ENCODE measurements at places on chromosomes 16 and 17.

DNA sequence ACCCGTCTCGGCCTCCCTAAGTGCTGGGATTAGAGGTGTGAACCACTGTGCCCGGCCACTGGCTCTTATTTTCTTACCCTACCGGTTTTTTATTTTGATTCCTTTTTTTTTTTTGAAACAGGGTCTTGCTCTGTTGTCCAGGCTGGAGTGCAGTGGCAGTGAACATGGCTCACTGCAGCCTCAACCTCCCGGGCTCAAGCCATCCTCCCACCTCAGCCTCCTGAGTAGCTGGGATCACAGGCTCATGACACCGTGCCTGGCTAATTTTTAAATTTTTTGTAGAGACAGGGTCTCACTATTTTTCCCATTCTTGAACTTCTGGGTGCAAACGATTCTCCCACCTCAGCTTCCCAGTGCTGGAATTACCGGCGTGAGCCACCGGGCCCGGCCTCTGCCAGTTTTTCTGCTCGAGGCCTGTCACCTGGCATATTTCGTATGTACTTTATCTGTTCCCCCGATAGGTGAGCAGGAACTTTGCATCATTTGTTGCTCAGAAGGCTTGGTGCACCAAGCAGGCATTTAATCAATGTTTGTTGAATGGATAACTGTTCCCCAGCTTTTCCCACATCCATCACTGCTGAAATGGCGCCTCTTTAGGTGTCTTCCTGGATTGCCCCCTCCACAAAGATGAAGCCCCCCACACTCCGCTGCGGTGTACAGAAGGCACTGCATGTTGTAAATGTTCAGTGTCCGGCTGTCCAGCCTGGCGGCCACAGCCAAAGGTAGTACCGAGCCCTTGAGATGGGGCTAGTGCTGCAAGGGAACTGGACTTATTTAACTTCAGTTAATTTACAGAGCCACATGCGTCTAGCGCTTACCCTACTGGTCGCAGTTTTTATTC lies 858 bp upstream of the TELO2 start:
- no peak for DNase-seq

GRCh38 chr16:3035972-3036725 lies 595 bp downstream of the BICDL2 start:
- no peak for DNase-seq

- DNase-seq: no peak
These were observed 9.1 kb downstream of the TNFRSF13B start for GRCh38 chr17:16962804-16963203.

DNA sequence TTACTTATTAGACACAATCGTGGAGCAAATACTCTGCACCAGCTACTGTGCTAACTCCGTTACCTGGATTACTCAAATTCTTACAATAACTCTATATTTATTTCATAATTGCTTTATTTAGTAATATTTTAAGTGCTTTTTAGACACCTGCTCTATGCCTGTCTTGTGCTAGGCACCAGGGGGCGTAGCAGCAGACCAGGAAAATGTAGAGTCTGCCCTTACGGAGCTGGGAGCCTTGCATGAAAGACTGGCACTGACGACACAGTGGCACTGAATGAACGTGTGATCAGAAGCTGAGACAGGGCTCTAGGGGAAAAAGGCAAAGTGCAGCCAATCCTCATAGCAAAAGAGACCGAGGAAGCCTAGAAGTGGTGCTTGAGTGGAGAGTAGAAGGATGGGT lies 486.5 kb downstream of the CDH13 start:
- DNase-seq: no peak

- no peak for DNase-seq
These were observed 37.3 kb upstream of the CDC42EP4 start for GRCh38 chr17:73349138-73349537.

DNA sequence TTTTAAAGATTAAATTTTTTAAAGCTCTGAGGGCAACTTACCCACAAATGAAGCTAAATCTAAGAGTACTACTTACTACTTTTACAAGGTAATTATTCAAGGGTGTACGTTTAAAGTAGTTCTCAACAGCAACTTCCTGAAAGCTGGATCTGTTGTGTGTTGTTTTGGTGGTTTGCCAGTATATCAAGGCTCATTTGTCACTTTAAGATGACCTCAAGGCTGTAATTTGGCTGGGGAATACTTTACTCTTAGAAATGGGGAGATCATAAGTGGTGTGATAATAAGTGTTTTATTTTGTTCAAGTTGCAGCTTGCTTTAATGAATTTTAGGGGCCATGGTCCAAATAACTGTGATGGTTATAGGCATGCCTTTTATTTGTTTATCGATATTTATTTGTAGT lies 30.4 kb downstream of the AP2B1 start:
- DNase-seq: no peak

DNA sequence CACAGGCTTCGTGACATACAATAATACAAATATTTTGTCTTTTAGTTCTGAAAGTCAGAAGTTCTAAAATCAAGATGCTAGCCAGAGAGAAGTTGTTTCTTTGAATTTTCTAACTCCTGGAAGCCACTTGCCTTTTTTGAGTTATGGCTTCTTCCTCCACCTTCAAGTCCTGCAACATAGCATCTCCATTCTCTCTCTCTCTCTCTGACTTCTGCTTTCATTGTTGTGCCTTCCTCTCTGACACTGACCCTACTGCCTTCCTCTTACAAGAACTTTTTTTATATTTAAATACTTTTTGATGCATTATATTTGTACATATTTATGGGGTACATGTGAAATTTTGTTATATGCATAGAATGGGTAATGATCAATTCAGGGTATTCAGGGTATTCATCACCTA lies 205.9 kb downstream of the MAP2K6 start:
- DNase-seq: no peak

GRCh38 chr17:18280249-18280648 lies 19.8 kb downstream of the MIEF2 start:
- DNase-seq: no peak

DNA sequence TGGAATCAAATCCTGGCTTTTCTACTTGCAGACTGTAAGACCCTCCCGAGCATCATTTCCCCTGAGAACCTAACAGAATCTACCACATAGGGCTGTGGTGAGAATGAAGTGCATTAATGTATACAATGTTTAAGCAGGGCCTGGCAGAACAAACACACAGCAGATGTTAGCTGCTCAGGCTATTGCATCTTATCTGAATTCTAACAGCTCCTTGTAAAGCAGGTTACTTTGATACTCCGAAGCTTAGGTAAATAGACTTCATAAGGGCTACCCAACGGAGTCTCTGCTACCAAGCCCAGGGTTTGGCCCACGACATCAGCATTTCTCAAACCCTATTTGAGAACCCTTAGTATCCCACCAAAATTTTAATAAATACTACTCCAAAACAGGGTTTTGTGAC lies 24.4 kb upstream of the NOS2 start:
- DNase-seq: no peak

DNA sequence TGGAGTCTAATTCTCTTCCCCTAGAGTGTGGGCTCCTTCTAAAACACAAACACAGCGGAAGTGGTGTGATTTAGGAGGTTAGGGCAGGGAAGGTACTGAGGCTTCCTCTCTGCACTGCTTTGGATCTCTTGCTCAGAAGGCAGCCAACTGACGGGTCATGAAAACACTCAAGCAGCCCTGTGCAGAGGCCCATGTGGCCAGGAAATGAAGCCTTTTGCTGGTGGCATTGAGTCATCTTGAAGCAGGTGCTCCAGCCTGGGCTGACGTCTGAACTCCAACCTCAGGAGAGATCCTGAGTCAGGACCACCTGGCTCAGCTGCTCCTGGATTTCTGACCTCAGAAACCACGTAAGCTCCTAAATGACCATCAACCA lies 72.9 kb downstream of the MRM1 start:
- DNase-seq: no peak

DNA sequence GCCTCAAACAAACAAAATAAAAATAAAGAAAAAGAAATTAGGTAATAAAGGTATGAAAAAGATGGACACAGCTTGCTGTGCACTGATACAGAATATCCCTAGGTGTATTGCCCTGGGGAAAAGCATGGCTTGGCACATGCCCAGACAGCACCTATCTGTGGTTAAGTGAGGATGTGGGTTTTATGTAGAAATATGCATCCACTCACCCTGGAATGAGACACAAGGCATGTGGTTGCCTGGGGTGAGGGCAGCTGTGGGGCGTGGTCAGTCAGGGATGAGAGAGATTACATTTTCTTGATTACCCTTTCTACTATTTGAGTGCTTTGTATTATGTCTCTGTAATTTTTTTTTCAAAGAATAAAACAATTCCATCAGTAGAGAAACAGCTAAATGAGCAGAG lies 6.9 kb downstream of the PLLP start:
- no peak for DNase-seq

DNA sequence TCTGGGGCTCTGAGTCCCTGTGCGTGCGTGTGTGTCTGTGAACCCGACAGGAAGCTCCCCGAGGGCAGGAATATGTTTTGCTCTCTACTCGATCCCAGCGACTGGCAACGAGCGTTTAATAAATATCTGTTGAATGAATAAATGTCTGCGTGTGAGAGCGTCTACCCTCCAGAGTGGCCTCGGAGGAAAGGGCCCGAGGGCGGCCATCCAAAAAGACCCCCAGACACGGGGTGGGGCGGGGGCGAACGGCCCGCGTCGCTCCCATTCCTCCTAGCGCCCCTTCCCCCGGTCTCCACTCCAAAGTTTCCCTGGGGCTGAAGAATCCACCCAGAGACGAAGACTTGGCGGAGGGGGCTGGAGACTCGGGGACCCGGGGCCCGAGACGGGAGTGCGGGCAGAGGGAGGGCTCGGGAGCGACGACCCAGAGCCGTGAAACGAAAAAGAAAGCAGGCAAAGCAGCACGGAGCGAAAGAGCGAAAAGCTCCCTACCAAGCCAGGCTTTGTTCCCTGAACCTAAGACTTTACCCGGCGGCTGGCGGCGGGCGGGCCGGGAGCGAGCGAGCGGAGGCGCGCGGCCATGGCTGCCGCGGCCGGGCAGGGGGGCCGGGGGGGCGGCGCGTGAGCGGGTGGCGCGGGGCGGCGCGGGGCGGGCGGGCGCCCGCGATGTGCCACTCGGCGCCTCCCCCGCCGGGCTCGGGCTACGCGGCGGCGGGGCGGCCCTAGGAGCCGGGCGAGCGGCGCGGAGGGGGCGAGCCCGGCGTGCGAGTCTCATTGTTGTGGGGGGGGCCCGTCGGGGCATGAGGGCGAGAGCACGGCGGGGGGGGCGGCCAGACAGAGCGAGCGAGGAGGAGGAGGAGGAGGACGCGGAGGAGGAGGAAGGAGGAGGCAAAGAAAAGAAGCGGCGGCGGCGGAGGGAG lies at the start of gene MLLT6:
Gene MLLT6, plus strand, starts transcription at position 668 of the 917 bp plus-strand sequence. CDS start 360 bp downstream, outside the sequence.
- DNase-seq: no peak

DNA sequence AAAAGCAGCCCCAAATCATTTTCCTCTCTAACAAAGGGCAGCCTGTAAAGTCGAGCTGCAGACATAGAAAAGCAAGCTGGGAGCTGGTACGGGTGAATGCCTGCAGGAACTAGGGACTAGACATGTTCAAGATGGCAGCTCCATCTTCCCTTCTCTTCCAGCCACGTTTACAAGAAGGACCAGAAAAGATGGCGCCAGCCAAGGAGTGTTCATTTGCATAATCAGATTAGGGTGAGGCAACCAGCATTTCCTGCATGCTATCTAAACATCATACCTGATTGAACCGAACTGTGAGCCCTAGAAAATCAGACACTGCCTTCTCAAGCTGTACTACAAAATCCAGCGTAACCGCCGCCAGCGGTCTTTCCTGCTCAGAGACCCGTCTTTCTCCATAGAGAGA lies 896.8 kb downstream of the CDH11 start:
- no peak for DNase-seq

DNA sequence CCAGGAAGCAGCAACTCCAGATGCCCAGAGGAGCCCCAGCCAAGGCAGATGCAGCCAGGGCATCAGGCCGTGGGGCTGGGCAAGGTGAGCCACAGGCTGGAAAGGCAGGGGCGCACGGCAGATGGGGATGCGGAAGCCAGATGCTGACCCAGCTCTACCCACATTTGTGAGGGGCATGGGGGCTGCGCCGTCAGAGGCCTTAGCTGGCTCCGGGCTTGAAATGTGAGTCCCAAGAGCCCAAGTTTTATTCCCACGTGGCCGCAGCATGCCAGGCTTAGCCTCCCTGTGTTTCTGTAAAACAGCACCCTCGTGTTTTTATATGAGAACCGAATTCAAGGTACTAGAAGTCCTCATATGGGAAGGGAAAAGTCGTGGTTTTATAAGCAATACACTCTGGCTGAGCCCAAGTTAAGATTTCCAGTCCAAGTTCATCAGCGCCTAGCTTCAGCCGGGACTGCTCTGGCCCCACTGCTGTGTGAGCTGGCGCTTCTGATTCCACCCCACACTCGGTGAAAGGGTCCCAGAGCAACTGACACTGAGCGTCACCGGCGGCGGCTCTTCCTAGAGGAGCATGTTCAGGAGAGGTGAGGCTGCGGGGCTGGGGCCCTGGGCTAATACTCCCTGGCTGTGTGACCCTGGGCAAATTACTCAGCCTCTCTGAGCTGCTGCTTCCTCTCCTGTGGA lies 6.7 kb upstream of the C16orf95 start:
- DNase-seq: no peak

DNA sequence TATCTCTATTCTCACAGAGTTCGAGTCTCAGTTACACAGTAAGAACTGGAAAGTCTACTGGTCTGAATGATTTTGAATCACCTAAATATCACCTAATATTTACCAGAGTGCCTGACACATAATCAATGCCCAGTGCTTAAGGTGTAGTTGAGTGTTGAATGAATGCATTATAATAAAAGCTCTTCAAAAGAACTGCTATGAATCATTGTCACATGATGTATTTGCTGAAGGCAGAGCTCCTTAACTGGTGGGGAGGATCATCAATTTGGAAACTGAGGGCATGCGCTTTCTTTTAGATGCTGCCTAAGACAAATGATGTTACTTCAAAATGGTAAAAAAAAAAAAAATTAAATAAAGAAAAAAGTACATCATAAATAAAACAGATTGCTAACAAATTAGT lies 359.4 kb upstream of the KIF2B start:
- no peak for DNase-seq

DNA sequence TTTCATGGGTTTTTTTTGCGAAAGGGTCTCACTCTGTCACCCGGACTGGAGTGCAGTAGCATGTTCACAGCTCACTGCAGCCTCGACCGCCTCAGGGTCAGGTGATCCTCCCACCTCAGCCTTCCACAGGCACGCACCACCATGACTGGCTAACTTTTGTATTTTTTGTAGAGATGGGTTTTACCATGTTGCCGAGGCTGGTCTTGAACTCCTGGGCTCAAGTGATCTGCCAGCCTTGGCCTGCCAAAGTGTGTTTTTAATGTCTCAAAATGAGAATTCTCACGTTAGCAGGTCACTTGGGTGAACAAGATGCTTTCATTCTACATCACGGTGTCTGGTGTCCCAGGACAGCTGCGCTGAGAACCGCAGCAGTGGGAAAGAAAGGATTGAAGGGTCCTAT lies 3.2 kb downstream of the FBXO31 start:
- no peak for DNase-seq

- DNase-seq: no peak
These were observed 7.9 kb upstream of the MYO15A start for GRCh38 chr17:18100616-18101015.

GRCh38 chr17:17684906-17685774 lies 3.9 kb downstream of the RAI1 start:
- no peak for DNase-seq

Measured in cerebellar nuclear complex (tissue), 1 donor.